Endothelial cell (in vitro differentiated cells): ENCODE measurements at places on chromosomes 3 and 15.

DNA sequence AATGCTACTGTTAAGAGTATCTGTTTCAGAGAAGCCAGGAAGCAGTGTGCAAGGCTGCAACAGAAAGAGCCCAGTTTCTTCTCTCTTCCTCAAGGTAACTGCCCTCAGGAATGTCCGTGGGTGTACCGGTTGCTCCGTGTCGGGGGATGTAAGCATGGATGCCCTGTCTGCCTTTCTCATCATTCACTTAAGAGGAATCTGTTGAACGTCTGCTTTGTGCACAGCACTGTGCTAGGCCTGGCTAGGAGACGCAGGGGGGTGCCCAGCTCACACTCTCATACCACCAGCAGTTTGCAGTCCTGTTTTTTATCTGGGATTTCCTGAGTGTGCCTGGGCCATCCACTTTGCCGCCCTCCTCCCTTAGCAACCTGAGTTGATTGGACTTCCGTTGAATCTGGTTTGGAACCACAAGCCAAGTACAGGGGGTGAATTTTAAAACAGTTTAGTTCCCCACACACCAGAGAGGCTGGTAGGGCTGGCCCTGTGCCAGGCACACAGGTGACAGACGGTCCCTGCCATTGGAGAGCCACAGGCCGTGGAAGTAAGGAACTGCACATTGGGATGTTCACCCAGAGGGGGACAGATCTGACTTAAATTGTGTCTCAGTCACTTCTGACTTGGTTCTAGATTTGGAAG is 11.2 kb downstream of the BOC start:
- DNase-seq = no peak

DNA sequence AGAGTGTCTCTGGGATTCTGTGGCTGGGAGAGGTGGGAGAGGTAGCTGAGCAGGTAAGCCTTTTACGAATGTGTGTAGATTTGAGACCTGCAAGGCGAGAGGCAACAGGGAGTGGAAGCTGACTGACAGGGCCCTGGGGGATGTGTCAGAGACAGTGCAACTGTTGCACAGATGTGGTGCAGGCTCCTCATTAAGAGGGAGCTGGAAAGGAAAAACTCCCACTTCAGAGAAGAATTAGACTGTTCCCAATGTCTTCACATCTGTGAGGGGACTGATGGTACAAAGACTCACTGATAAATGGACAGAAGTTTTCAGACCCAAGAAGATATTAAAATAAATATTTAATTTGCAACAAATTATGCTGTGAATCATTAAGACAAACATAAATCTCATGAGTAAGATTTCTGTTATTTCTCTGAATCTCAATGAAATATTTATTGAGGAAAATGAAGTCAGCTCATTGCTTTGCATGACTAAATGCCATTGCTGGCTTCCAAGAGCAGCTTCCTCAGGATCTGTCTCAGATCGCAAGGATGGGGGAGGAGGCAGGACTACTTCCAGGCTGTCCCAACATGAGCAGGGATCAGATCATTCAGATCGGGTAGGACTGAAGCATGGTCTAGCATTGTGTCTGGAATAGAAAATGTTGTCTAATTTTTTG is 127.3 kb upstream of the ROPN1 start:
- DNase-seq = no peak

- DNase-seq = no peak
Observed at GRCh38 chr15:57671636-57672035, 34.9 kb upstream of the POLR2M start.

- DNase-seq = no peak
Observed at GRCh38 chr15:49686599-49686998, 65.8 kb downstream of the DTWD1 start.

GRCh38 chr15:78133801-78134200 is 2.6 kb upstream of the CIB2 start:
- no peak for DNase-seq

DNA sequence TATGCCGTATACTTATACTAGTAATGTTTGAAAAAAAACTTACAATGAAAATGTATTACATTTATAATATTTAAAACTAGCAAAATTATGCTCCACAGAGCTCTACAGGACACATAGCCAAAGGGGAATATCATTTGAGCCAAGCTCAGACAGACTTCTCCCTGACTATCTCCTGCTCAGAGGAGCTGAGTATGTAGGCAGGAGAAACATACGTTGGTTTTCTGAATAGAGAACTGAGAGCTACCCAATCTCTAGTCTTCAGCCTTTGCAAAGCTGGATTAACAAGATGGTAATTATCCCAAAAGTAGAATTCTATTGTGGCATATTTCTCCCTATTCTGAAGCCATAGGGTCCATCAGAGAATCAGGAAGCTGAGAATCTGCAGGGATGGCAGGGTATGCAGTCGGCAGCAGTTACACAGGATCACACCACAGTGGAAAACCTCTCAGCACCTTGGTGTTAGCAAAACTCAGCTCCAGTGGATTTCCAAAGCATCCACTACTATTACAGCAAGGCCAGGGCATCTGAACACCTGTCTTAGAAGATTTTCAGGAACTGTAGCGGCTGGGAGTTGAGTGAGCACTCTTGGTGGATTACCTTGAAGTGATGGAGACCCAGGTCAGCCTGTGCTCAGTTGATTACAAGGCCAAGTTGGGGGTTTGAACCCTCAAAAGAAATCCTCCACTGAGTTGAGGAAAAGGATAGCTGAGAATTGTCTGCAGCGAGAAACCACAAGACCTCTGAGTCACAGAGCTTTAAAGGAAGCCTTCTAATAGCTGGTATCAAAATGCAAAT is 30.1 kb downstream of the GPR15 start:
- no peak for DNase-seq

DNA sequence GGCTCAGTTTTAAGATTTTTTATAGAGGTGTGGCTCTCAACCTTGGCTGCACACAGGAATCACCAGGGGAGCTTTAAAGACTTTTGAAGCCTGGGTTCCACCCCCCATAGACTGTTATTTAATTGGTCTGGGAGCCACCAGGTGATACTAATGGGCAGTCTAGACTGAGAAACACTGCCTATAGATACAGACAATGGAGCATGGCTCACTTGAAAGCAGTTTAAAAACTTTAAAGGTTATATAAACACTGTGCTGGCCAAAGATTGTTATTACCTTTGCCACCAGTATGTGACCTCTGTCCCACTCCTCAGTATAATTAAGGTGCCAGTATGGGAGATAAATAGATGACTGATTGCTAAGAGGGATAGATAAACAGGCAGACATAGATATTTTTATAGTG is 3.8 kb downstream of the GOLIM4 start:
- no peak for DNase-seq

GRCh38 chr3:70550723-70551319 is 238.4 kb upstream of the MDFIC2 start:
- peak; percentile 69 for DNase-seq

- DNase-seq = no peak
Observed at GRCh38 chr3:71991046-71991445, 206.1 kb upstream of the PROK2 start.

DNA sequence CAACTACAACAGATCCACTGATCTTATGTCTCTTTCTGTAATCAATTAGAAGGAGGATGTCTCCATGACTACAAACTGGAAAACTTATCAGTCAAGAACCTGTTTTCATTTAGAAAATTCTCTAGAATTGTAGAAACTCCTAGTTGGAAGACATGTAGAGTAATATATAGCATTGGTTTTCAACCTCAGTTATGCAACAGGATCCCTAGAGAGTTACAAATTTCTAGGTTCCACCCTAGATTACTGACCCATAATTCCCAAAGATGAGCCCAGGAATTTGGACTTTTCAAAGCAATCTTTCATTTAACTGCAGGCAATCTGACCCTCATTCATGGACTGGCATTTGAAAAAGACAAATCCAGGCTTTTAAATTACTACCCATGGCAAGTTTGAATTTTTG is 116.9 kb upstream of the RAP2B start:
- DNase-seq = no peak

DNA sequence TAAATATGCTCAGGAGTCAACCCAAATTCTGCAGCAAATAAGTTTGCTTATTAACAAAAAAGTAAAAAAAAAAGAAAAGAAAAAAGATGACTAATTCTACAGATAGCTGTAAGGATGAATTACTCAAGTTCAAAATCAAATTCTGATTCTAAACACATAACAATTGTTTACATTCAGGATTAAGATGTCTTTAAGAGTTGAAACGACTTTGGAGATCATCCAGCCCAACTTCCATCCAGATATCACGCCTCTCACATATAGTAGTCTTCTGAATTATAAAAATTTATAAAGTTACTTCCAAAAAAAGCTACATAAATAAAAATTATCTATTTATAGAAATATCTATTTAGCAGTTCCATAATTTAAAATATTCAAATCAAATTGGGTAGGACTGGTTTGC is 39.8 kb downstream of the GYG1 start:
- no peak for DNase-seq

GRCh38 chr3:195911946-195912270 is 3.6 kb upstream of the TNK2 start:
- DNase-seq = no peak

- no peak for DNase-seq
Observed at GRCh38 chr15:69000725-69001503, 13.6 kb upstream of the NOX5 start.

GRCh38 chr3:171164067-171164465 is 137.5 kb upstream of the SLC2A2 start:
- DNase-seq = no peak

GRCh38 chr15:70618929-70619328 is 144.4 kb downstream of the UACA start:
- DNase-seq = no peak

DNA sequence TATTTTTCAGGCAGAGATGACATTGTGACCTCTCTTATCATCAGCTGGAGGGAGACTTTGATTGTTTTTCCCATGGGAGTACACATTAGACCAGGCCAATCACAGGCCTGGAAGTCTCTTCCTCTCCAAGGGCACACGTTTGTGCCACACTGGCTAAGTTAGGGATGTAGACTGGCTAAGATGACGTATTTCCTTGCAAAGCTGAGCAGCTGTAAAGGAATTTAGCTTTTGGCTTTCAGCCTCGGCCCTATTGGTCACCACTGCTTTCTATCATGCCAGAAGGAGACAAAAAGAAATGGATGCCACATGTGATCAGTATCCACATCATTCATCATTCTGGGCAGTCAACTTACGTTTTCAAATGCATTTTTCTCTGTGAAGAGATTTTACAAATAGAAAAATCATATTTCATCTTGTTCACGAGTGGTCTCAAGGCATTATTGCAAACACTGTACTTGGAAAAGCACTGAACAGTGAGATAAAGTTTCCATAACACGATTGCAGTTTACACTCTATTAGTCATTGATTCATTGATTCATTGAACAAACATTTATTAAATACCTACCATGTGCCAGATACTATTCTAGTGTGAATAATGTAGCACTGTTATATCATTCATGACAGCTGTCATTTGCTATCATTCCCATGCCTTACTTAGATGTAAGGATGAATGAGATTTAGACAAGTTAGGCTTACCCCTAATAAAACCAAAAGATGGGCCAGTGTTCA is 27.0 kb upstream of the RNF7 start:
- DNase-seq = no peak
